ENCODE measurements at places on chromosomes 5 and 9. TPM values are rescaled to one million over a fixed set of nuclear protein-coding genes. Genes with fewer than 3 reads are reported as not detected.

Gene IPPK
- 4.9 TPM for total RNA-seq

Gene DNM1
- 2.6 TPM for total RNA-seq

Gene RASEF
- total RNA-seq: not detected

Gene PTPN3
- not detected for total RNA-seq

Gene SPRY4
- total RNA-seq: 1.3 TPM

Gene PCDHGB7
- total RNA-seq: 0.68 TPM

Gene CCNB1
- 4.0 TPM for total RNA-seq

Gene NEUROG1
- total RNA-seq: not detected

Gene KCNV2
- not detected for total RNA-seq

Gene NDUFS4
- total RNA-seq: 22.4 TPM

DNA sequence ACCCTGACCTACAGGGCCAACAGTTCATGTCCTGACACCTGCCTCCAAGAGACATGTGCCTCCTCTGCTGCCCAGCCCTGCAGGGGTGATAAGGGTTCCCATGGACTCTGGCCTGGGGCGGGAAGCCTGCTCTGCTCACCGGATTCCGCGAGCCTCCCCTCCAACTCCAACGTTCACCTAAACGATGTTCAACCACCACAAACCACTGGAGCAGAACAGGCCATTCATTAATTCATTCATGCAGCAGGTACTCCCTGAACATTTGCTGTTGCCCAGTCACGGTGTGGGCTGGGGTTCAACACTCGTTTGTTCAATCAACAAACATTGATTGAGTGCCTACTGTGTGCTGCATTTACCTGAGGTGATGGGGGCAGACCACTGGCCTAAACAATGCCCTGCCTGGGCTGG, 3.3 kb upstream of the UAP1L1 start:
- H3K36me3 ChIP-seq: peaks cover 2% of the 10 kb centered on the region
- H3K4me1 ChIP-seq: peaks cover 36% of the 10 kb centered on the region
- no peak for DNase-seq

DNA sequence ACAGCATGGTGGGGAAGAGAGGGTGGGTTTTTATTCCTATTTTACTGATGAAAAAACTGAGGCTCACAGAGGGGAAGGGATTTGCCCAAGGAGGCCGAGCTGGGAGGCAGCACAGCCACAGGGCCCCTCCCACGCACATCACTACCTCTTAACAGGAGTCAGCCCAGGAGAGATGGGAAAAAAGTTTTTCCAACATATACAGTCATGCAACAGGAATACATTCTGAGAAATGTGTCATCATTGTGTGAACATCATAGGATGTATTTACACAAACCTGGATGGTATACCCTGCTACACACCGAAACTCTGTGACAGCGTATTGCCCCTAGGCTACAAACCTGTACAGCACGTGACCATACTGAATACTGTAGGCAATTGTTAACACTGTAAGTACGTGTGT, 11.6 kb downstream of the TRAF1 start:
- no peak overlapping the region for H3K27ac ChIP-seq
- no peak for DNase-seq
- H3K4me3 ChIP-seq: no peak overlapping the region
- H3K4me1 ChIP-seq: peaks cover 40% of the 10 kb centered on the region
- H3K27me3 ChIP-seq: no peaks in the 10 kb centered on the region

DNA sequence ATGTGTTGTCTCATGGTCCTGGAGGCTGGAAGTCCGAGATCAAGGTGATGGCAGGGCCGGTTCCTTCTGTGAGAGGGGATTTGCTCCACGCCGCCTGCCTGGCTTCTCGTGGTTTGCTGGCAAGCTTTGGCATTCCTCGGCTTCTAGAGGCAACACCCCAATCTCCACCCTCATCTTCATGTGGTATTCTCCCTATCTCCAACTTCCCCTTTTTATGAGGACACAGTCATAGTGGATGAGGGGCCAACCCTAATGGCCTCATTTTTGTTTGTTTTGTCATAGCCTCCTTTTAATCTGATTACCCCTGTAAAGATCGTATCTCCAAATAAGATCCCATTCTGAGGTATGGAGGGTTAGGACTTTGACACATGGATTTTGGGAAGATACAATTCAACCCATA, 41.7 kb upstream of the CLK4 start:
- H3K4me3 ChIP-seq: no peak overlapping the region
- H3K27ac ChIP-seq: no peak overlapping the region
- no peaks in the 10 kb centered on the region for H3K27me3 ChIP-seq
- H3K4me1 ChIP-seq: no peaks in the 10 kb centered on the region
- DNase-seq: no peak

GRCh38 chr9:16205455-16205854, 652.6 kb downstream of the CCDC171 start:
- no peak overlapping the region for H3K27ac ChIP-seq
- no peaks in the 10 kb centered on the region for H3K27me3 ChIP-seq
- H3K4me1 ChIP-seq: no peaks in the 10 kb centered on the region
- H3K4me3 ChIP-seq: no peak overlapping the region
- DNase-seq: no peak
- no peaks in the 10 kb centered on the region for H3K36me3 ChIP-seq

DNA sequence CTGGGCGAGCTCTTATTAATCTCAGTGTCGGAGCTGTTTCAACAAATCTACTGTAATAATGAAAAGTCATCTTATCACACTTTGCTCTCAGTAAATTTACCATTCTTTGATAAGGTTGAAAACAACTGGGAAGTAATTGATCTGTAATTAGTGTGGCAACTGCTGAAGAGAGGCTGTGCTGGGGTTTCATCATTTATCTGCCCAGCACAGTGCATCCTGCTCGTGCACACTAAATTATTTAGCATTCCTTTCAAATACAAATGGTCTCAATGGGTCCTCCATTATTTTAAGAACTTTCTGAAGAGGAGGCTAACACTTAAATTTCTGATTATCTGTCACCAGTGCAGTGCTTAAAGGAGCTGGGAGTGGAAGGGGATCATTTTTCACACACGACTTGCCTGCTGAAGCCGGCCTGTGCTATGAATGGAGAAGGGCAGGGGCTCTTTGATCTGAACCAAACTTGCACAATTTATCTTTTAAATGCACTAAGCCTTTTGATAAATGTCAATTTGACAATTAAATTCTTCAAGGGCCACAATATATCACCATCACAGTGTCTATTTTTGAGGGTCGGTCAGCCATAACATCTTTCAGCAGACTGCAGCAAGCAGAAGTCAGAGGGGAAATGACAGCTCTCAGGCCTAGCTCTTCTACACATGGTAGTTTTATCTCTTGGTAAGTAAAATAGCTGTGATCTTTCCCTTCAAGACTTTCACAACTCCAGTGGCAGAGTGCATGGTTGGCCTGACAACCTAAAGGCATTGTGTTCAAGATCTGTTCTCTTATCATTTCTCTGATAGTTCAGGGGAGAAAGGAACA, 106.4 kb upstream of the EFNA5 start:
- no peak overlapping the region for H3K4me3 ChIP-seq
- DNase-seq: no peak
- no peaks in the 10 kb centered on the region for H3K4me1 ChIP-seq
- H3K36me3 ChIP-seq: no peaks in the 10 kb centered on the region
- no peak overlapping the region for H3K27ac ChIP-seq
- peaks cover 4% of the 10 kb centered on the region for H3K27me3 ChIP-seq

DNA sequence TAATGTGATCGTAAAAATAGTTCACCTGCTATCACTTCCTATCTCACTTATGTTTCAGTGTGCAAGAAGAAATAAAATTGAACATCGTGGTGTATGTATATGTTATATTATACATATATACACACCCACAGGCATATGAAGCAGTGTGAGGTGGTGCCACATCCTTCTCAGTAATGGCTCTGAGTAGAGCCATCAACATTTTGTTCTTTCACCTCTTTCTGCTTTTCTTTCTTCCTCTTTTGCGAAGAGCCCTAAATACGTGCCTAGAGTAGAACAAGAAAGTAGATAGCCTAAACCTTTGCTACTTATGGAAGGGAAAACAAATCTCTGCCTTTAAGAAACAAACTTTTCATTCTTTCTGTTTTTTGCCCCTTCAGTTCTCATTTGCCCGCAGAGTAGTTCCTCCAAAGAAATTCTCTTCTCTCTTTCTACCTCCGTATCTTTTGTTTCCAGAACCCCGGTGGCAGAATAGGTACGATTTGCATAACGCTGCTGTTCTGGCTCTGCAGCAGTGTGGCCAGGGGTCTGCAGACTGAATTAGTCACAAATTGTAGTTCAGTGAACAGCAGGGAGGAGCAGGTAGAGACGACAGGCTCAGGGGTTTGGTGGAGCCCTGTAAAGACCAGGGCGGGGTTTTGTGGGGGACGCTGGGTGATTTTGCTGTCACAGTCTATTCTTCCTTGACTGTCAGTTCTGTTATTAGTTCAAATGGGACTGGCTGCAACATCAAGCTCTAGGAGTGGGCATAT, 40.5 kb upstream of the PJA2 start:
- no peak overlapping the region for H3K4me3 ChIP-seq
- H3K27ac ChIP-seq: no peak overlapping the region
- no peaks in the 10 kb centered on the region for H3K36me3 ChIP-seq

GRCh38 chr5:97009212-97009898, 73.5 kb downstream of the LNPEP start:
- peaks cover 67% of the 10 kb centered on the region for H3K36me3 ChIP-seq
- peaks cover 5% of the 10 kb centered on the region for H3K4me1 ChIP-seq
- DNase-seq: no peak
- peak overlapping the region; percentile 44 for H3K27ac ChIP-seq
- H3K27me3 ChIP-seq: no peaks in the 10 kb centered on the region
- H3K4me3 ChIP-seq: no peak overlapping the region

DNA sequence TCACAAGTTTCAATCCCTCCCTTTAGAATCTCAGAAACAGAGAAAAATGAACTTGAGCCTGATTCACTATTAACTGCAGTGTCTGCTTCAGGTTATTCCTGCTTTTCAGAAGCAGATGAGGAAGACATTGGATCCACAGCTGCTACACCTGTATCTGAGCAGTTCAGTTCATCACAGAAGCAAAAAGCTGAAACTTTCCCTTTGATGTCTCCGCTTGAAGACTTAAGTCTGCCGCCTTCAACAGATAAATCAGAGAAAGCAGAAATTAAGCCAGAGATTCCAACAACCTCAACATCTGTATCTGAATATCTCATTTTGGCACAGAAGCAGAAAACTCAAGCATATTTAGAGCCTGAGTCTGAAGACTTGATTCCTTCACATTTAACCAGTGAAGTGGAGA, 42.1 kb downstream of the CMYA5 start:
- H3K36me3 ChIP-seq: no peaks in the 10 kb centered on the region
- H3K27ac ChIP-seq: no peak overlapping the region
- peaks cover 9% of the 10 kb centered on the region for H3K27me3 ChIP-seq
- no peaks in the 10 kb centered on the region for H3K4me1 ChIP-seq
- H3K4me3 ChIP-seq: no peak overlapping the region

- peaks cover 3% of the 10 kb centered on the region for H3K27me3 ChIP-seq
- no peak overlapping the region for H3K27ac ChIP-seq
- no peaks in the 10 kb centered on the region for H3K36me3 ChIP-seq
- H3K4me3 ChIP-seq: no peak overlapping the region
- DNase-seq: no peak
- H3K4me1 ChIP-seq: no peaks in the 10 kb centered on the region
Observed at GRCh38 chr9:123368023-123368422, 12.0 kb downstream of the CRB2 start.

DNA sequence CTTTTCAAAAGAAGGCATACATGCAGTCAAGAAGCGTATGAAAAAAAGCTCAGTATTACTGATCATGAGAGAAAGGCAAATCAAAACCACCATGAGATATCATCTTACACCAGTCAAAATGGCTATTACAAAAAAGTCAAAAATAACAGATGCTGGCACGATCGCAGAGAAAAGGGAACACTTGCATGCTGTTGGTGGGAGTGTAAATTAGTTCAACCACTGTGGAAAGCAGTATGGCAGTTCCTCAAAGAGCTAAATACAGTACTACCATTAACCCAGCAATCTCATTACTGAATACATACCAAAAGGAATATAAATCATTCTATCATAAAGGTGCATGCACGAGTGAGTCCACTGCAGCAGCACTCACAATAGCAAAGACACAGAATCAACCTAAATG, 24.5 kb downstream of the RETREG1 start:
- no peak overlapping the region for H3K27ac ChIP-seq
- H3K36me3 ChIP-seq: no peaks in the 10 kb centered on the region
- DNase-seq: no peak
- H3K4me1 ChIP-seq: no peaks in the 10 kb centered on the region
- H3K4me3 ChIP-seq: no peak overlapping the region

DNA sequence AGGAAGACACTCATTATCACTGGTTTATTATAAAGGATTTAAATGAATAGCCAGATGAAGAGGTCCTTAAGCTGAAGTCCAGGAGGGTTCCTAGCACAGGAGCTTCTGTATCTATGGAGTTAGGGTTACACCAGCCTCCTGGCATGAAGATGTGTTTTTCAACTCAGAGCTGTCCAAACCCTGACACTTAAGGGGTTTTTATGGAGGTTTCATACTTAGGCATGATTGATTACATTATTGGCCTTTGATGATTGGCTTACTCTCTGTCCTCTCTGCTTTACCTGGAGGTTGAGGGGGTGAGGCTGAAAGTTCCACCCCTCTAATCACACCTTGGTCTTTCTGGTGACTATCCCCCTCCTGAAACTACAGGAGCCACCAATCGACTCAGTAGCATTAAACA, 84.9 kb upstream of the ZNF169 start:
- no peak overlapping the region for H3K4me3 ChIP-seq
- H3K4me1 ChIP-seq: peaks cover 16% of the 10 kb centered on the region
- H3K36me3 ChIP-seq: peaks cover 25% of the 10 kb centered on the region
- H3K27ac ChIP-seq: no peak overlapping the region
- H3K27me3 ChIP-seq: no peaks in the 10 kb centered on the region
- DNase-seq: no peak

DNA sequence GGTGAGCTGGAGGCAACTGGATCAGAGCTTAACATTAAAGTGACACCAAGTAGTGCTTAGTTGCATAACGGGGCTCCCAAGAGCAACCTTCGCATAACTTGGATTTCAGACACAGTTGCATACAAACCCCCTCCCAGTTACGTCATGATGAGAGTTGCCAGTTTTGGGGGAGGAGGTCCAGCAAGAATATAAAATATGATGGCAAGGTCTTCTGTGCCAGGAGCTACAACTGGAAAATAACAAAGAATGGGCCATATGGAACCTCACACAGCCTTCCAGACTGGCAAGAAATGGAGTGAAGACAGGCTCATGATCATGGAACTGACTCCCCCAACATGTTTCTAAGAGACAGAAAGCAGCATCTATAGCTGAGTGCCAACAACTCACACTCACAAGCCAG, 8.5 kb downstream of the SPOCK1 start:
- no peaks in the 10 kb centered on the region for H3K36me3 ChIP-seq
- H3K27me3 ChIP-seq: no peaks in the 10 kb centered on the region
- no peak overlapping the region for H3K4me3 ChIP-seq
- no peak overlapping the region for H3K27ac ChIP-seq
- no peaks in the 10 kb centered on the region for H3K4me1 ChIP-seq

DNA sequence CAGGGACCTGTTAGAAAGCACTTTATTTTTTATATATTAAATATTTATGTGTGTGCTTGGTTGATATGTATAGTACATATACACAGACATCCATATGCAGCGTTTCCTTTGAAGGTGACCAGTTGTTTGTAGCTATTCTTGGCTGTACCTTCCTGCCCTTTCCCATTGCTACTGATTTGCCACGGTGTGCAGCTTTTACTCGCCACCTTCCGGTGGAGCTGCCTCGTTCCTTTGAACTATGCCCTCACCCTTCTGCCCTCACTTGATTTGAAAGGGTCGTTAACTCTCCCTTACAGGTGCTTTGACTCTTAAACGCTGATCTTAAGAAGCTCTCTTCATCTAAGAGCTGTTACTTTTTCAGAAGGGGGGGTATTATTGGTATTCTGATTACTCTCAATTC, 20.5 kb downstream of the RGMB start:
- no peak for DNase-seq
- no peak overlapping the region for H3K27ac ChIP-seq
- no peaks in the 10 kb centered on the region for H3K4me1 ChIP-seq
- no peaks in the 10 kb centered on the region for H3K36me3 ChIP-seq
- no peak overlapping the region for H3K4me3 ChIP-seq
- no peaks in the 10 kb centered on the region for H3K27me3 ChIP-seq
